ENCODE measurements at places on chromosomes 3 and 15.
A peak's percentile ranks its signal among the peaks of the same experiment; 100 is the strongest.

DNA sequence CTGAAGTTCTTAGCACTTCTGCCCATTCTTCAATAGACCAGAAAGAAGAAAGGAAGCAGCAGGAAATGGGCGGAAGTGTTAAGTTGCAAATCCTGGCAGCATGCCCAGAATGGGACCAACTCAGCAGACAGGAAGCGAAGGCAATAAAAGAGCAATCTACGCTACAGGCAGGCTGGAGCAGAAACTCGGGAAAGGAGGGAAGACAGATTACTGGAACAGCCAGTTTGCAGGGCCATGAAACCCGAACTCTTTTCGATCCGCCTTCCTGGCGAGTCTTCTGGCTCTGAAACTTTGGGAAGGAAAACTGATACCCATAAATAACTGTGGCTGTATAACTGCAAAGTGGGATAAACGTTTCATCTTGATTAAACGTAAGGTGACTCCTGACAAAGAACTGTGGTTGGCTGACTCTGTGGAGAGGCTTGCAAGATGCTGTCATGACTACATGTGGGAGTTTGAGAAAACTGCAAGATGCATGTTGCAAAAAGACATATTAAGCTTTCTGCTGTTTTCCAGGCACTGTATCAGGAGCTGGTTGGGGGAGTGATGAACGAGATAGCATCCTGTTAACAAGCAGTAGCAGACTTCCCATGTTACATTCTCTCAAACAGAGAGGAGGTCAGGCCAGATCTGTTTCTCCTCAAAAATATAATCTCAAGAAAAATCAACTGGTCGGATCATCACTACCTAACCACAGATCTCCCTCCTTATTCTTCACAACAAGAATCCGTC lies 67.8 kb downstream of the FMN1 start:
- peak; percentile 71 for DNase-seq

DNA sequence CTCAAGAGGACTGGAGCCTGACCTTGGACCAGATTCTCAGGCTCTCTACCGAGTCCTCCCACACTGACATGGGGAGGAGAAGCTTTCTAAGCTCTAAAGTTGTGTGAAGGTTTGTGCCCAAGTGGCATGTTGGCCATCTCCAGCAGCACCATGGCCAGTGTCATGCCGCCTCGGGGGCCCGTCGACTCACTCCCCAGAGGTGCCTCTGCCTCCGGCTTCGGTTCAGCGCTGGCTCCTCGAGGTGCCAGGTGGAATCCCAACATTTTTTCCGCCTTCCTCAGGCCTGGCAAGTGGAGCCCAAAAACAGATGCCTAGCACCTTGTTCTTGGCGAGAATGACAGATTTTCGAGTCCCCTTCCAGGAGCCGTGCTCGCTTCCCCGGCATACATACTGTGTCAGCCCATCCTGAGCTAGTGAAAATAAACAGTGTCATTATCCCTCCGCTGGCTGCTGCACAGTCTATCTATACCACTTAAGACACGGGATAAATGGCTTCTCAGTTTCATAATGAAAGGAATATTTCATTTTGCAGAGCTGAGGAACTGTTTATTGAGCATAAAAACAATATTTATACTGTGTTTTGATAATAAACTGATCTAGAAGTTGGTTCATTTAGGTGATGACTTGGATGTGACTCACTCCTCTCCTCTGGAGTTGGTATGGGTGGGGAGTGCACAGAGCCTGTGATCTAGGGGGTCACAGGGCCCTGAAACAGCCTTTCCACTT lies 328.5 kb upstream of the TLE3 start:
- DNase-seq, result no peak

DNA sequence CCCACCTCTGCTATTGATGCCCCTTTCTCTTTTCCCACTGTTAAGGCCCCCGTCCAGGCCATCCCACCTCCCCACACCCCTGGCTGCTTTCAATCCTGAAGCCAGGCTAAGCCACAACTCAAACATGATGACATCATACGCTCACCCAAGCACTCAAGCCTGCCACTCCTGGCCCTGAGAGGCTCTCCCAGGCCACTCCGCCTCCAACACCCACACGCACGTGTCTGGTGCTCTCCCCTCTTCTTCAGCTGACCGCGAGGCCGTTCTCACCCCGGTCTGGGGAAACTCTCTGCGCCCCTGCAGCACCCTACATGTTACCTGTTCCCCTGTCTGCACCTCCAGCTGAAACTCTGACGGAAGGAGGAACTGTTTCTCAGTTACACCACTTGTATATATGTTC lies 6.2 kb downstream of the ZXDC start:
- DNase-seq, result no peak

GRCh38 chr3:8052659-8053058 lies 449.0 kb upstream of the LMCD1 start:
- DNase-seq, result peak; percentile 30

DNA sequence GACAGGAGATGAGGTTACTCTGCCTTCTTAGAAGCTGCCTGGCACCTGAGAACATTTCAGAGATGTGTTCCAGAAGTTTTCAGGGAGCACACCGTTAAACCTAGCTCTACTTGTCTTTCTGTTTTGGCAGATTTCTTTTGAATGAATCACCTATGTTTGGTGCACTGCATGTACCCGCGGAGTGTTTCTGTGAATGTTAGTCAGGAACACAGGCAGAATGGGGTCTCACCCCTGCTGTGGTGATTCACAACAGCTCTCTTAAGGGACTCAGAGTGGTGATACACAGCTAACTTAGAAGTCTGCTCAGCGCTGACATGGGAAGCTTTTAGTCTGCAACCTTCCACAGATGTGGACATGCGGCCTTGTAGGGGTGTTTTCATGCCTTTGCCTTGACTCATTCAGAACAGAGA lies 24.0 kb downstream of the TSEN2 start:
- no peak for DNase-seq

- no peak for DNase-seq
Measured at GRCh38 chr15:89368566-89369223, 34.1 kb upstream of the POLG start.

DNA sequence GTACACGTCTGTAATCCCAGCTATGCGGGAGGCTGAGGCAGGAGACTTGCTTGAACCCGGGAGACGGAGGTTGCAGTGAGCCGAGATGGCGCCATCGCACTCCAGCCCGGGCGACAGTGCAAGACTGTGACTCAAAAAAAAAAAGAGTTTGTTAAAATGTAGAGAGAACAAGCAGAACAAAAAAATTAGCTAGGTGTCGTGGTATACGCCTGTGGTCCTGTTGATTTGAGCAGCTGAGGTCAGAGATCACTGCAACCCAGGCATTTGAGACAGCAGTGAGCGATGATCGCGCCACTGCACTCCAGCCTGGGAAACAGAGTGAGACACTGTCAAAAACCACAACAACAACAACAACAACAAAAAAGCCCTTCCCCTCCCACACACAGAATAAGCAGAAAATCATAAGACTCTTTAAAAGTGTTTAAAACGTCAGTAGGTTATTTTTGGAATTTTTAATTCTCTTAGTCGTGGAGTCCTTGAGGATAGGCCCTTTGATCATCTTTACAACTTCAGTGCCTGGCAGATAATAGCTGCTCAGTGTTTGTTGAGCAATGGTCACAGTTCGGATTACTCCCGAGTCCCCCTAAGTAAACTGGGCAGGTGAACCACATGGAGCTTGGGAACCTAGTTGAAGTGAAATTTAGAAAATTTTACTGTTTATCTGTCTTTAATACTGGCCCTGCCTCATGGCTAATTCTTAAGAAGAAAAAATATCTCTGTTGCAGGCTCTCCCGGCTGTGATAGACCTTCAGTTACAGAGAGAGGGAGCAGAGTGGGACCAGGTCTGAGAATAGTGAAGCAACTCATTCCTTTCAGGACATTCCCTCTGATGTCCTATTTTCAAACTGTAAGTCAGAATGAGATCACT lies 6.2 kb downstream of the NIPA2 start:
- no peak for DNase-seq

DNA sequence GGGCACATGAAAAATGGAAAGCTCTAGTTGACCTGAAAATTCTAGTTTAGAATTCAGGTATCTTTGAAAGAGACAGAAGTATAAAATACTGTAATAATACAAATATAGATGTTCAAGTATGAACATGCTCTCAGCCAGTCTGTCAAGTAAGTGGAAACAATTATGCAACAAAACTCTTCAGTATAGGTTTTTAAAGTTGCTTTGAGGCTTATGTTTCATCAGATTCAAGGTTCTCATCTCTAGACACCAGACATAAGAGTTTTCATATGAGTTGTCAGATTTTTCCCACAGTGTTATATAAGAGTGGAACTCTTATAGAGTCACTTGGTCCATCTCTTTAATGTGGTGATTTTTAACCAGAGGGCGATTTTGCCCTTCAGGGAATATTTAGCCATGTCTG lies 22.0 kb downstream of the CMSS1 start:
- no peak for DNase-seq

DNA sequence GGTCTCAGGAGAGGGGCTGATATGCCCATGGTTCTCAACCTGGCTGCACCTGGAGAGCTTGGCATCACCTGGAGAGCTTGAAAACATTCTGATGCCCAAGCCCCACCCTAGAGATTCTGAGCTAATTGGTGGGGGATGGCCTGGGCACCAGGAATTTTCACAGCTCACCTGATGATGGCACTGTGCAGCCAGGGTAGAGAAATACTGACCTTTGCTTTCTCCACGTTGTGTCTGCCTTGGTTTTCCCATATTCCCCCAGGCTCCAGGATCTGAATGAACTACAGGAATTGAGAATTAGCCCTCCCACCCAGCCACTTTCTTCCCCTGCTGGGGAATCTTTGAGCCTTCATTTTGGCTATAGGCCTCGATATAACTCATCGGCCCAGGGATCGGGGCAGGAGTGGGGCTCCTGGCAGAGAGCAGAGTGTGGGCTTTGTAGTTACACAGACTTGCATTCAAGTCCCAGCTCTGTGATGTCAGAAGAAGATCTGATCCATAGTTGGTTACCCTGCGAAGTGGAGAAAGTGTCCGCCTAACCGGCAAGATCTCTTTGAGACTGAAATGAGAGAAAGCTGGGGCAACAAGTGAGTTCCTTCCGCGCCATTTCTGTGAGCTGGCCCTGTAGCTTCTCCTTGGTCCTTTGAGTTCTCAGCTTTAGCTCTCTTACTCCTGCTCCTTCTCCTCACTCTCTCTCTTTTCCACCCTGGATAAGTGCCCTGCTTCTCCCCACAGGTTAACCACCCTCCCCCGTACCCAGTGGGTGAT lies 33.1 kb upstream of the UBE2Q2 start:
- DNase-seq, result no peak

DNA sequence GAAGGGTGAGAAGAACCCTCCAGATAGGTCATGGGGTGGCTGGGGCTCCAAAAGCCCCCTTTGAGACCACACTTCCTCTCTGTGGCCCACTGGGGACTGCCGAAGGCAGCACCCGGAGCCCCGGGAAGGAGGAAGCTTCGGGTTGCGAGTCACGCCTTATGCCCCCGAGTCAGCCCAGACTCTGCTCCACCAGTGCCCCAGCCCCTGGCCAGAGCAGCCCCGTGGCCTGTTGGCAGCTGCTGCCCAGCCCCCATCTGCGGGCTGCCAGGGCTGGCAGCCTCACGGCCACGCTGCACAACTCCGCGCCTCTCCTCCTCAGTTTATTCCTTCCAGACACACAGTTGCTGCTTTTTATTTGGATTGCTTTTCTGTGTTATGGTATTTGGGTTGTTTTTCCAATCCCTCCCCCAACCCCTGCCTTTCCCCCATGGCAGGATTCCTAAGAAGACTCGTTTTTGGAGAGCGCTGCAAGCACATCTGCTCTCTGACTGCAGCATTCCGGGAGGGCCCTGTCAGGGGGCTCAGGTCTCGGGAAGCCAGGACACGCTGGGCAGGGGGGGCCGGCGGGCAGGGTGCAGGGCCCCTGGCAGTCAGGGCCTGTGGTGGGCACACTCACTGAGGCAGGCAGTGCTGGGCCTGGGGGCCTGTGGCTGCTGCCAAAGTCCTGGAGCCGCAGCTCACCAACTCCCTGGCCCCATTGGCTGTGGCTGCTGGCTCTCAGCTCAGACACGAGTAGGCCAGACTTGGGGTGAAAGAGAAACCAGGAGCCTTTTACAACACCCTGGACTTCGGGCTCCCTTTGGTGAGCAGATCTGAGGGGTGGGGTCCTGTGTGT lies 20.2 kb downstream of the MAGEF1 start:
- peak; percentile 44 for DNase-seq

- DNase-seq, result peak; percentile 49
Measured at GRCh38 chr3:46089237-46090011, 62.1 kb upstream of the XCR1 start.

- DNase-seq, result peak; percentile 76
Measured at GRCh38 chr15:64507293-64507802, 47.0 kb downstream of the ZNF609 start.

DNA sequence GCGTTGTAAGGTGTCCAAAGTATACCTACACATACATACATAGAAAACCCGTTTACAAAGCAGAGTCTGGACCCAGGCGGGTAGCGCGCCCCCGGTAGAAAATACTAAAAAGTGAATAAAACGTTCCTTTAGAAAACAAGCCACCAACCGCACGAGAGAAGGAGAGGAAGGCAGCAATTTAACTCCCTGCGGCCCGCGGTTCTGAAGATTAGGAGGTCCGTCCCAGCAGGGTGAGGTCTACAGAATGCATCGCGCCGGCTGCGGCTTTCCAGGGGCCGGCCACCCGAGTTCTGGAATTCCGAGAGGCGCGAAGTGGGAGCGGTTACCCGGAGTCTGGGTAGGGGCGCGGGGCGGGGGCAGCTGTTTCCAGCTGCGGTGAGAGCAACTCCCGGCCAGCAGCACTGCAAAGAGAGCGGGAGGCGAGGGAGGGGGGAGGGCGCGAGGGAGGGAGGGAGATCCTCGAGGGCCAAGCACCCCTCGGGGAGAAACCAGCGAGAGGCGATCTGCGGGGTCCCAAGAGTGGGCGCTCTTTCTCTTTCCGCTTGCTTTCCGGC lies 318.6 kb downstream of the FGF12 start:
- DNase-seq, result peak; percentile 28

DNA sequence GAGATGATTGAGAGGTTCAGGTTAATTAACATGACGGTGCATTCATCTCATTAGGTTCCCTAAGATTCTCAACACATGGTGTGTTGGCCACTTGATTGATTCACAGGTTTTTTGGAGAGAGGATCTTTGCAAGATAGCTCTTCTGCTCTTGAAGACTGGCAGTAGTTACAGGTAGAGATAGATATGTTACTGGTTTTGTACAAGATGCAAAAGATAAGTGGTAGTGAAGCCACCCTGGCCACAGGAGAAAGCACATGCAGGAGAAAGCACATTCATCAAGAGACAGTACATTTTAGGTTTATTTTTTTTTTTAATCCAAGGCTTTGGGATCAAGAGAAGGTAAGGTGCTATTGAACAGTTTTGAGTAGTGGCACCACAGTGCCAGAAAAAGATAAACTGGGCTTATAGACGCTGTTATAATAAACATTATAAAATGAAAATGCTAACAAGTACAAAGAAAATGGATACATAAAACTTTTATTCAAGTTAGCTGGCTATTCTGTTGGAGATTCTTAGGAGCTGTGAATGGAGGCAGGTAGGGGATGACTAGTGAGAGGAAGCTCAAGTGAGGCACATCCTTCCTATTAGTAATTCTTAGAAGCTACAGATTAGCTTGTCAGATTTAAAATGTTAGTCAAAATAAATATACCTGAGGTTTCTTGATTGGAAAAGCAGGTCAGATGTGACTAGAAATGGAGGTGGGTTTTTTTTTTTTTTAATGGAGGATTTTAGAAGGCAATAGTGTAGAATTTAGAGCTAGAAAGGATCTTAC lies 10.8 kb downstream of the SELENOT start:
- DNase-seq, result no peak

GRCh38 chr3:101068876-101069606 lies 75.8 kb upstream of the ABI3BP start:
- no peak for DNase-seq

All from left ventricle myocardium superior (tissue), 1 donor.